ENCODE measurements at places on chromosomes 5 and 9.

GRCh38 chr5:135242021-135242865 lies 156.8 kb downstream of the MACROH2A1 start:
- DNase-seq: no peak

- no peak for DNase-seq
These were observed 7.7 kb downstream of the CCNI2 start for GRCh38 chr5:132754947-132755346.

DNA sequence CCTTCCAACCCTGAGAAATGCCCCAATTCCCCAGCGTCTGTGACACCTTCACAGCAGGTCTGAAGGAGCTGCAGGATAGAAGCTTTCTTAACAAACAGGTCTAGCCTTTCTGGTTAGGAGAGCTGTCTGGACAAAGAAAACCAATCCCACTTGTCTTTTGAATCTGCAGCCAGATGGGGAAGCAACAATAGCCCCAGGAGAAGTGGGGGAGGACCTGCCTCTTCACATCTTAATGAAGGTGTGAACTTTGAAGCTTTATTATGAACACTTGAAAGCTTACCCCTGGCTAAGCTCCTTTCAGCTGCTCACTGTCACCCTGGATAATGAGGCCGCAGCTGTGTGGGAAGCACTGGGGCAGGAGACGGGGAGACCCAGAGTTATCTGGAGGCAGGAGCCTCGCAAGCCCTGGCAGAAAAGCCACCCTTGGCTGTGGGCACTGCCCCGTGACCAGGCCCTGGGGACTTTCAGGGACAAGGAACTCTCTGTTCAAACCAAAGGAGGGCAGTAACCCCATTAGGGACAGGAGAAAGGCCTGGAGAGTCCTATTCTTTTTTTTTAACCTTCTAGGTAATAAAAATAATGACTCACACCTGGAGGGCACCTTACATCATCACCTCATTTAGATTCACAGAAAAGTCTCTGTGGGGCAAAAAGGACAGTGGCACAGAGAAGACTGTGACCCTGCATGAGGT lies 151.8 kb upstream of the RAD23B start:
- DNase-seq: no peak

- no peak for DNase-seq
These were observed 23.9 kb downstream of the HMGXB3 start for GRCh38 chr5:150024346-150024984.

- no peak for DNase-seq
These were observed 147.9 kb downstream of the DMRT2 start for GRCh38 chr9:1198085-1198484.

GRCh38 chr9:133369933-133370332 lies 5.9 kb downstream of the SURF4 start:
- no peak for DNase-seq
